ENCODE measurements at places on chromosomes 7 and 10.

DNA sequence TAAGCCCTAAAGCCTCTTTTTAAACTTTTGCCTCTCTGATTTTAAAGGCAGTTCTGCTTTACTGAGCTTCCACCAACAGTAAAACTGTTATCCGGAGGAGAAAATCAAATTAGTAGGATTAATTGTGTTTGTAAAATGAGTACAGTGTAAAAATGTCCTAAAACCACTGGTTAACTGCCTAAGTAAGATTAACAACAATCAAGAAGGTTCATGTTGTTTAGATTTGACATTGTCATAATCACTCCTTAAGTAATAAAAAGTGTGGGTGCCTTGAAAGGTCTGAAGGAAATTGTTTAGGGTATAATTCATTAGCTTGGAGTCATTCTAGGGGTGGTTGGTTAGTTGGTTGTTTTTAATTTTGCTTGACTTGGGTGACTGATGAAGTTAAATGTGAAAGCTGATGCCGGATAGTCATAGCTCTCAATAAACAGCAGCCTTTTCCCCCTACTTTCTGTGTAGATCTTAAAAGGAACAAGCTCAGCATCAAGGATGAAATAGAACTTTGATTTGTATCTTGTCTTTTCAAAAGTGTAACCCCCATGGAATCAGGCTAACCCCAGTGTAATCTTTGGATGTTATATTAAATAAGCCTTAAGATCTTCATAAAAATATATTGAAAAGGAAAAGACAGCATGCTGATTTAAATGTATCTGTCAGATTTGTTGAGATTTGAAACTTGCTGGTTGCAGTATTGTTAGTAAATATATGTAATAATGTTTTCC, 148.3 kb downstream of the ARID5B start:
- peak; percentile 39 for DNase-seq

- no peak for DNase-seq
Measured at GRCh38 chr10:62726638-62727037, 77.9 kb upstream of the ADO start.

DNA sequence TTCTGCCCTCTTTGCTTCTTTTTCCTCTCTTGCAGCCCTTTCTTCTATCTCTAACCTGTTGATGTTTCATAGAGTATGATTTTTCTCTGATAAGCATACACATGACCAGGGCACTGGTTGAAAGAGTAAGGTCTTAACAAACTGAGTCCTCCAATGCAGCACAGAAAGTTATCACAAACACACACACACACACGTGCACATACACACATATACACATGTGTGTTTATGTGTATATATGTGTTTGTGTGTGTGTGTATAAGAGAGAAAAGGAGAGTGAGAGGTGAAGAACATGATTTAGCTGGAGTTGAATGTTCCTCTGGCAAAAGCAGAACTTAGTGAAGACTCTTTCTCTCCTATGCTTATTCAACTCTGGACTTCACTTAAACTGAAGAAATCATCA, 130.0 kb downstream of the KLF6 start:
- DNase-seq: no peak

- DNase-seq: no peak
Measured at GRCh38 chr10:65491799-65492198, 1434.0 kb upstream of the LRRTM3 start.

- DNase-seq: no peak
Measured at GRCh38 chr10:86970982-86971231, 2.6 kb downstream of the ADIRF start.

DNA sequence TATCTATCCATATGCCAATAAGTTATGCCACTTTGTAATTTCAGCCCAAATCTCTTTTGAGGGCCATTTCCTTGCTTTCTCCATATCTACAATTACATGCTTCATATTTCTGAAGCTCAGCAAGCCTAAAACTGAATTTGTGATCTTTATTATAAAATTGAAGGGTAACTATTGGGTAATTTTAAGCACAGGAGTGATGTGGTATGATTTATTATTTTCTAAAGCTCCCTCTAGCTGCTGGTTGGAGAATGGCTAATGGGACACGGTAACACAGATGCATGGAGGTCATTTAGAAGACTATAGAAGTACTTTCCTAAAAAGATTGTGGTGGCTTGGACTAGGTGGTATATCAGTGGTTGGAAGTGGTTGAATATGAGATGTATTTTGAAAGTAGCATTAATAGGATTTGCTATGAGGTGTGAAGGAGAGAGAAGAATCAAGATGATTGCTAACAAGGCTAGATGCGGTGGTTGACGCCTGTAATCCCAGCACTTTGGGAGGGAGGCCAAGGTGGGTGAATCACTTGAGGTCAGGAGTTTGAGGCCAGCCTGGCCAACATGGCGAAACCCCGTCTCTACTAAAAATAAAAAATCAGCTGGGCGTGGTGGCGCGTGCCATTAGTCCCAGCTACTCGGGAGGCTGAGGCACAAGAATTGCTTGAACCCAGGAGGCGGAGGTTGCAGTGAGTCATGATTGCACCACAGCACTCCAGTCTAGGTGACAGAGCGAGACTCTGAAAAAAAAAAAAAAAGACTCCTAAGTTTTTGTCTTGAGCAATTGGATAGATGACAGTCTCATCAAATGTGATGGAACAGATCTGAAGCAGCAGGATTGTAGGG, 13.9 kb downstream of the KLHDC10 start:
- DNase-seq: peak; percentile 31

DNA sequence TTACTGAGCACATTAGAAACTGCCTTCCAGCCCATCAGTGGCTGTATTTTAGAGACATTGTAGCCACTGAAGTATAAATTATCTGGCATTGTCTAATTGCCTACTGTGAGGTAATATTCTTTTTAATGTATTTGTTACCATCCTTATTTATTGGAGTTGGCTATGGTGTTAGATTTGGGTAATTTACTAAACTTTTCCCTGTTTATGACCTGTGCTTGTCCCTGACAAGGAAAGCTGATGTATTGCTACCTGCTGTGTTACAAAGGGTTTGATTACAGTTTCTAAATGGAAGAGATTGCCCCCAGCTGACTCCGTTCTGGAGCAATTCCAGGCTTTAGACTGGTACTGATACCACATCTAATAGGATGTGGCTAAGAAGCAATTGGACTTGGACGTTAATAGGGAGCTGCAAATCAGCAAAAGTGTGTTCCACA, 12.3 kb upstream of the ASCC1 start:
- DNase-seq: no peak

GRCh38 chr7:12993025-12993424, 305.6 kb downstream of the ARL4A start:
- no peak for DNase-seq

DNA sequence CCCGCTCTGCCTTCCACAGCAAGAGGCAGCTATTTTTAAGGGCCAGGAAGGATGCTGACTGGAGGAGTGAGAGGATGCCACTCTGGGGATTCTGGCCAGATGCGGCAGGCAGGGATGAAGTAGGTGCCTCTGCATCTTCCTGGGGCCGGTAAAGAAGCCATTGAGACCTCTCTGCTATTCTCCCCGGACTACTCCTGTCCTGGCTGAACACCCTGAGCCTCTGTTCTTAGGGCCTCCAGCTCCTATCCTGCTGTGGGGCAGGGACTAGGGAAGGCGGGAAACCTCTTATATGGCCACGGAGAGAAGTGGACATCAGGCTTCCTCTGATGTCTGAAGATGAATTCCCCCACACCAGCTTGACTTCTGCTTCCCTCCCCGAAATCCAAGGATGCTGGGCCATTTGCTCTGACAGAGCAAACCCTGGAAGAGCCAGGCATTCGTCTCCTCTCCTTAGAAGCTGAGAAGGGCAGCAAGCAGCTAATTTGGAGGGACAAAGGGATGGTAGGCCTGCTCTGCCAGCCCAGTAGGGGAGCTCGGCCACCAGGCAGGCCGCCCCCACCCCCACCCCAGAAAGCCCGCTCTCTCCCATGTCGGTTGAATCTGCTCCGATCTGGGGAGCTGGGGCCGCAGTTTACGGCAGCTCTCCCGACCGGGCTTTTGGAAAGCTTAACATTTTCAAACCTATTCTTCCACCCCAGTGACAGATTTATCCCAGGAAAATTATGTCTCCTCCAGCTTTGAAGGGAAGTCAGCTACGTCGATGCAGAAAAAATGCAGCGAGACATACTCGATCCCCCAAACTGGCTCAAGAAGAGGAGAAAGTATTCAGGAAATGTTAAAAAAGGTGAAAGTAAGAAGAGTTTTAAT, 2.8 kb downstream of the FGF8 start:
- DNase-seq: no peak

GRCh38 chr10:1674501-1674900, 62.8 kb downstream of the ADARB2 start:
- DNase-seq: no peak

DNA sequence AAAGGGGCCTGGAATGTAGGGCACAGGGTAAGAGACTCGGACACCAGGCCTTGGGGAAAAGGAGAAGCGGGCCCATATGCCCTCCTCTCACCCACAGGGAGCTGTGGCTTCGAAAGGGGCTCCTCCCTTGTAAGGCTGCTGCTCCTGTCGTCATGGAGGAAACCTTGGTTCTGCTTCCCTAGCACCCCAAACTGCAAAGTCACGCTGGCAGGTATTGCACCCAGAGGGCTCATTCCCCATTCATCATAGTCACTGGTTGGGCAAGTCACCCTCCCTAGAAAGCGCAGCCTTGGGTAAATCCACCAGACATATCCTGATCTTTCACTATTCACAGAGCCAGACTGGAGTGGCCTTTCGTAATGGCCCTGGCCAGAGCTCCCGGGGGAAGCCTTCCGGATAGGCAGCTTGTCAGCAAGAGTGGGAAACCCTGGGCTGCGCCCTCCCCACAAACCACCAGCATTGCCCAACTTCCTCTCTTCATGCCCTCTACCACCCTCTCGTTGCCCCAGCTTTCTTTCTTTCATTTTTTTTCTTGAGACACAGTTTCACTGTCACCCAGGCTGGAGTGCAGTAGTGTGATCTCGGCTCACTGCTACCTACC, 121.0 kb downstream of the HIP1 start:
- DNase-seq: no peak

GRCh38 chr7:43387932-43388331, 195.0 kb upstream of the STK17A start:
- DNase-seq: no peak

DNA sequence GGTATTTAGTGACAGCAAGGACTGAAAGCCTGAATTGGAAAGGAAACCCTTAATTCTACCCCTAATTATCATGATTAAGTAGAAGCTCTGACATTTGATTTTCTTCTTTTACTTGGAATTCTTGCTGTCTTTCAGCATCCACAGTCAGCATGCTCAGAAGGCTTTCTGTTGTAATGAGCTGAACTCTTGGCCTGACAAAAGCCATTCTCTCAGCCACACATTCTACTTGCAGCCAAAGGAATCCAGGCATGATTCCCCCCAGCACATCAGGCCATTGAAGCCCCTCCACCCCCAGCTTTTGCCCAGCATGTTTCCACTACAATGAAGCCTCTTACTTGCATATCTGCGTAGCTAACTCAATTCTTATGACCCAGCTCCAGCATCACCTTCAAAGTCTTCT, 94.3 kb upstream of the FRMD4A start:
- DNase-seq: no peak

DNA sequence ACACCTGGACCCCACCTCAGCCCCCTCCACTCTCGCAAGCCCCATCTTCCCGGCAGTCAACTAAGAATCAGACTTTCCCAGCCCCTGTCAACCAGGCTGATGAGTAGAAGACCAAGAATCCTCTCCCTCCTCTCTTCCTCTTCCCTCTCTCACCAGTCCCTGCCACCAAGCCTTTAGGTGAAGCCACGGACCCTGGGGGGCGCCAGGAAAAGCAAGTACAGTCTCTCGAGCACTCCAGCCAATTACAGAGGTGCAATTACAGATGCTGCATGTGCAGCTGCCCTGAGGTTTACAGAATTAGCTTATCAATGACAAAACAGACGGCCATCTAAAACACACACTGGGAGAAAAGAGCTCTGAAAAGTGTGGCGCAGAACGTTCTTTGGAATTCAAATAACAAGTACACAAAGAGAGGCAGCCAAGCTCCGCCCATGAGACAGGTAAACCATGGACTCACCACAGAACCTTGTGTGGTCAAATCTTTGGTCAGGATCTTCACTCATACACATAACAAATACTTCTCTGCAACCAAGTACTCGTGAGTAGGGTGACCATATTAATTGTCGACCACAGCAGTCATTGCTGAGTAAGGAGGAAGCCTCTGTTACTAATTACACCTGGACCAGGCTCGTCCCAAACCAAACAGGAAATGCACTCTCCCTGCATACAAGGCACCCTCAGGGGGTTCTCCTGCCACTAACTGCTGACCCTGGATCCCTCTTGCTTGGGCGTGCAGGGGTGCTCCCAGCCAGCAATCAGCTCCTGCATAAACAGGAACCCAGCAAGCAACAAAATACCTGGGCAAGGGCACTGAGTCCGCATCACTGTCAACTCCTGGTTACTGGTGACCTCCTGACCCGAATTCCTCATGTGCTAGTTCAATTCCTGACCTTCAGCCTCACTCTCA, 189.2 kb downstream of the FAM107B start:
- DNase-seq: peak; percentile 54

GRCh38 chr10:125823663-125824251, 411 bp downstream of the BCCIP start:
- no peak for DNase-seq

DNA sequence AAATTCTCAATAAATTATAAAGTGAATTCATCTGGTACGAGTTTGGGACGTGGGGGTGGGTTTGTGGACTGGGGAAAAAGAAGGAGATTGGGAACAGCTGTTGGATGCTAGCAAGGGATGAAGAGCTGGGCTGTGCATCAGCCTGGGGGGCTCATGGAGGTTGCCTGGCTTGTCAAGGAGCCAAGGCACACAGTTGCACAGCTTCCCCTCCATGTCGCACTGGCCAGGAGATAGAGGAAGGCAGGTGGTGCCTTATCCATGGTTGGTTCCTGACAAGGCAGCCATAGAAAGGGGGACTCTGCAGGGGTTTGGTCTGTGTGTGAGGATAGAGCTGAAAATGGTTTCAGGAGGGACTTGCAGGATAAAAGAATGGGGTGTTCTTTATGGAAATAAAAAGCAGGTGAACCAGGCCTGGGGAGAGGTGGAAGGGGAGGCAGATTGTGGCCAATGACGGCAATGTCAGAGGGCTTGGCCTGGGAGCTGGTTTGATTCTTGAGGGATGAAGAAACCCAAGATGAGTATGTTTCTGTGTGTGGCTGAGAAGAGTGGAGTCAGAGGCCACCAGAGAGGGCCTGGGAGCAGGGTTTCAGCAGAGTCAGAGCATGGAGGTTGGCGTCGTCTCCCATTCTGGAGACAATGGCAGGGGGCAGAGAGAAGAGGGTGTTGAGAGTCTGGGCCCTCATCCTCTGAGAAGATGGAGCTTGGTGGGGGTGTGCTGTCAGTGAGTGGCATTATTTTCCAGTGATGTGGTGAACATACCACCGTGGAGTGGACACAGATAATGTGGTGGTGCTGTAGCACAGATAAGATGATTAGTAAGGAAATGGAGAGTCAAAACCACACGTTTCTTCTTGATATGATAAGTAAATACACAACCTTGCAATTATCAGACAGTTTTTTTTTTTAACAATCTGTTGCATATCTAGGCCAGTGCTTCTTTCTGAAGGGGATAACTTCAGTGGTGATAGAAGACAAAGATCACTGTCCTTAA, 108.2 kb downstream of the PTPN20 start:
- no peak for DNase-seq

GRCh38 chr10:110278562-110279406, 25.9 kb downstream of the SMNDC1 start:
- DNase-seq: no peak

- DNase-seq: no peak
Measured at GRCh38 chr7:150849204-150849775, 3.0 kb upstream of the AOC1 start.
